ENCODE measurements at places on chromosomes 2 and 18.

GRCh38 chr2:219628986-219629901 lies 1.8 kb downstream of the SLC4A3 start:
- no peak for DNase-seq

DNA sequence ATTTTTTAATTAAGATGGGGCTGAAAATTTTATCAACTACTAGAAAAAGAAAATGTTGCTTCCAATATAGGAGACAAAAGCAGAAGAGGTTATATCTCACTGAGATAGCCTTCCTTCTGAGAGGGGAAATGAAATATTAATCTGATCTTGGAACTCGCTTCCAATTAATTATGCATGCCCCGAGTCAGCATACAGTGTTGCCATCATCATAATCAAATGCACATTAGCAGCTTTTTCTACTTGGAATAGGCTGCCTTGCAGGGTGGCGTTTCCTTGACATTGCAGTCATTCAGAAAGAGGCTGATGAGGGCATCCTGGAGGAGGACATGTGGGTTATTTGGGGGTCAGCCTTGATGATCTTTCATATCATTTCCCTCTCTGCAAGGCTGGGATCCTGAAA lies 18.4 kb upstream of the RPL37A start:
- DNase-seq = no peak

DNA sequence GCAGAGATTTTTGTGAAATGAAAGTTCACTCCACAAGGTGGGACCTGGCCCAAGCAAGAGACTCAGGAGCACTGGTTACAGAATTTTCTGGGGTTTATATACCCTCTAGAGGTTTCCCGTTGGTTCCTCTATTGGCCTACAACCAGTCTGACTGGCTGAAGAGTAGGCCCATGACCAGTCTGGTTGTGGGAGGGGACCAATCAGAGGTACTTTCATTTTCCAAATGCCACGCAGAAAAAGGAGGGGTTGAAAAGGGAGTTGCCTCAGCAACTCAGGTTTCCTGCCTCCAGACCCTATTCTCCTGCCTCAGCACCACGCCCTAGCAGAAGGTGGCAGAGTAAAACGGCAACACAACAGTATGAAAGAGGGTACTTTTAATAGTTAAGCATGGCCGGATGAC lies 98.4 kb downstream of the COLEC12 start:
- no peak for DNase-seq

GRCh38 chr2:231016566-231017230 lies 20.6 kb upstream of the C2orf72 start:
- no peak for DNase-seq

DNA sequence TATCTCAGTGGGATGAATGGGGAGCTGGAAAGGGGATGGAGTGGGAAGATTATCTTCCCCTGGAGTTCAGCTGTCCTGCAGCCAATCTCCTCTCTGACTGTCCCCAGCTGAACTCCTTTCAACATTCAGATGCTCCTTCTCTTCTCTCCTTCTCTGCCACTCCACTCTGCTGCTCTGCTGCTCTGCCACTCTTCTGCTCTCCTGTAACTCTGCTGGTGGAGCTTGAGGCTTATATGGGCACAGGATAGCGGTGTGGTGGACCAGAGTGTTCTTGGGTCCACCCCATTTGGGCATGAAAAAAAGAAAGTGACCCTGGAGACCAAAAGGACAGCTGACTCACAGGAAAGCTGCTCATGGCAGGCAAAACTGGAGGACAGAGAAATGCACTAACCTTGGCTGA lies 26.6 kb downstream of the FAHD2B start:
- DNase-seq = no peak

GRCh38 chr2:25700221-25700660 lies 26.9 kb upstream of the DTNB start:
- peak; percentile 46 for DNase-seq

DNA sequence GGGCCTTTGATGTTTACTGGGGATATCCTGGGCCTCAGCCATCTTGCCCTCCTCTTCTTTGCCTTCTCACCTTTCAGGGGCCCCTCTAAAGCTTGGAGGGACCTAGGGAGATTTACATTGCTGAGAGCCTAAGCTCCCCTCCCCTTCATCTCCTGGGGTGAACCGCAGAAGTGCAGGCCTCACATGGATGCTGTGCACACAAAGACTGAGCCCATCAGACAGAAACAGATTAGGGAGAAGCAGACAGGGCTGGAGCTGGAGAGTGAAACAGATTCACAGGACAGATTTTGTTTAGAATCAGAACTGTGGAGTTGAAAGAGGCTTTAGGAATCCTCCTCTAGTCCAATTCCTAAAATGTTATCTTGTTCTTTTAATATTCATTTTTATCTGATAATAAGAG lies 3.4 kb upstream of the CDK5R2 start:
- DNase-seq = no peak

Measured in cardiac fibroblast (primary cell).